ENCODE measurements at places on chromosomes 12 and 14. TPM values are rescaled to one million over a fixed set of nuclear protein-coding genes. Genes with fewer than 3 reads are reported as not detected.

Gene VPS37B
- 44.0 TPM for total RNA-seq

Gene CABP1
- not detected for total RNA-seq

Gene SELPLG
- 2.8 TPM for total RNA-seq

Gene DCN
- total RNA-seq, result 5.6 TPM

Gene SLC38A4
- total RNA-seq, result 1.1 TPM

Gene TAS2R14
- total RNA-seq, result 3.3 TPM
